ENCODE measurements at places on chromosomes 12 and 14.
A peak's percentile ranks its signal among the peaks of the same experiment; 100 is the strongest.

DNA sequence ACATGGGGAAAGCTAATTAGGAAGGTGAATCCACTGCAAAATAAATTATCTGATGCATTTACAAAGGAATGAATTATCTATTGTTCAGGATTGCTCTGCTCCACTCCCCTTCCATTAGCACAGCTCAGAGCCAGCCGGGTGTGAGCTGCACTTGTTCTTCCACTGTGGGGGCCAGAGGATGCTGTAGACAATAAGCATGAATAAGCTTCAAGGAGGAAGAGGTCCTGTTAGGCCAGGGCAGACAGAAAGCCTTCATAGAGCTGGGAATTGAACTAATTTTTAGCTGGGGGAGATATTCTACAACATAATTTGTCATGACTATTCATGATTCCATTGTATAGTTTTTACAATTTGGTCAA is 137.6 kb upstream of the MAX start:
- DNase-seq, result no peak

- DNase-seq, result no peak
Observed at GRCh38 chr14:106308839-106309389, 782.5 kb downstream of the TMEM121 start.

GRCh38 chr14:73057944-73058223 is 450 bp upstream of the RBM25 start:
- DNase-seq, result no peak

DNA sequence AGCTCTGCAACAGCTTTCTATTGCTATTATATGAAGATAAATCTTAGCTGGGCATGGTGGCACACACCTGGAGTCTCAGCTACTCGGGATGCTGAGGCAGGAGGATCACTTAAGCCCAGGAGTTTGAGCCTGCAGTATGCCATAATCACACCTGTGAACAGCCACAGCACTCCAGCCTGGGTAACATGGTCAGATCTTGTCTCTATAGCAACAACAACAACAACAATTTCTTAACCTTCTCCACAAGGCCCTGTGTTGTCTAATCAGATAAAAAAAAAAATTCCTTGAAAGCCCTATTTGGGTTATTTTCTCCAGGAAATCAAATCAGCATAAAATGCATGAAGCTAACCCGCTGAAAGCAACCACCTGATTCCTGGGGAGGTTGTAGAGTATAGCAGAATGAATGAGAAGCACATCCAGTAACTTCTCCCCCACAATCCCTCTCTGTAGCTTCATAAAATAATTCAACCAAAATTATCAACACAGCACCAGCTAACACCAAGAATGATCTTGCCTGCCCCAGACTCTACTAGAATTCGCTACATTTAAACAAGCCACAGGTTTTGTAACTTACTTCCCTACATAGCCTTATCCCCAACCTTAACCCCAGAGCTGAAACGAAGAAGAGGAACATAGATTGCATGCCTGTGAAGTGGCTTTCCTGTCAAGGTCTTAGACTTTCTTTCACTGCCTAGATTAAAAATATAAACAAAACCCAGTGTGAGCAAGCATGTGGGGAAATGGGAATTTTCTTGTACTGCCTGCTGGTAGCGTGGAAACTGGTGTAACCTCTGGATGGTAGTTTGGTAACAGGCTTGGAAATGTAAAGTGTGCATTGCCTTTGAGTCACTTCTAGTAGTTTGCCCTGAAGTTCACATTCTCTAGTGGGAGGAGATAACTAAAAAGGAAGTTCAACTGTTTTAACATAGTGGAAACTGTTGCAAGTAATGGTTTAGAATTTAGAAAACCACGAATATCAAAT is 6.0 kb upstream of the STK38L start:
- peak; percentile 20 for DNase-seq

Measured in bronchial epithelial cell (primary cell).